IPS DF 6.9 (cell line): ENCODE measurements at places on chromosomes 2 and 18.

DNA sequence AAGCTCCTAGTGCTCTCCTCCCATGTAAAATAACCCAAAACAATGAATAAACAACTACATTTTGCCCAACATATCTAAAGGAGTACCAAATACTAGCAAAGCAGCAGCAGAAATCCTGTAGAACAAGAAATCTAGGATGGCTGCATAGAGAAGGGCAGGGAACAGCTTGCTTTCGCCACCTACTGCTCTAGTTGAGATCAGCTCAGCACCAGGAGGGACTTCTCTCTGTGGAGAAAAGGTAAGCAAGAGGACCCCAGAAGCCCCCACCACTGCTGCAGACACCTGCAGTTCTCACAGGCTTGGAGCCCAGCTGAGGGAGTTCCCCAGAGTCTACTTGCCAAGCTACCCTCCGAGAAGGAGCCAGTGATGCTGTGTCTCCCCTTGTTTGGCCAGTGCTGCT lies 243.0 kb upstream of the CHST9 start:
- DNase-seq: peak; percentile 9

DNA sequence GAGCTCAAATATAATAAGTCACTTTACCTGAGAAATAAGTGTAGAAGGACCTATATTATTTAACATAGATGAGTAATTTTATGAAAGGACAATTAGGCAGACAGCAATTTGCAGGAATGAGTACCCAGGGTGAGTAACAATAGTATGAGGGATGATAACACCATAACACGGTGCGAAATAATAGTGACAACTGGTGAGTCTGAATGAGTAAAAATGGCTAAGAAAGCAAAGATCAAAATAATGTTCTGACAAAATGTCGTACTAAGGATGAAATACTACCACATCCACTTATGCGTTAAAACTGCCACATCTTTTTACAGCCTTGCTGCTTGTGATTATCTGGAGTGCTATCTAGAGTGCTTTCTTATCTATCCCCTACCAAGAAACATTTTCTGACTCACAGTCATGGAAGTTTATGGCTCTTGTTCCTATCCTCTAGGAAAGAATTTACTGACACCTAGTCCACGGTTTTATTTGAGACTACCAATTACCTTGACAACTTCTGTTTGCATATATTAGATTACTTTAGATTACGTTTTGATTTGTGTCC lies 929.7 kb downstream of the LRP1B start:
- no peak for DNase-seq

DNA sequence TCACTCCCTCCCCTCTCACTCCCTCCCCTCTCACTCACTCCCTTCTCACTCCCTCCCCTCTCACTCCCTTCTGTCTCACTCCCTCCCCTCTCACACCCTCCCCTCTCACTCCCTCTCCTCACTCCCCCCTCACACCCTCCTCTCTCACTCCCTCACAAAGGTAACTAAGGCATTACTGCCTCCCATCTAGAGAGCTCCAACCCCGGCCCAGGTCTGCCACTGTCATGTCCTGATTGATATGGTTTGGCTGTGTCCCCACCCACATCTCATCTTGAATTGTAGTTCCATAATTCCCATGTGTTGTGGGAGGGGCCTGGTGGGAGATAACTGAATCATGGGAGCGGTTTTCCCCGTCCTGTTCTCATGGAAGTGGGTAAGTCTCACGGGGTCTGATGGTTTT lies 359.9 kb upstream of the MYT1L start:
- no peak for DNase-seq

DNA sequence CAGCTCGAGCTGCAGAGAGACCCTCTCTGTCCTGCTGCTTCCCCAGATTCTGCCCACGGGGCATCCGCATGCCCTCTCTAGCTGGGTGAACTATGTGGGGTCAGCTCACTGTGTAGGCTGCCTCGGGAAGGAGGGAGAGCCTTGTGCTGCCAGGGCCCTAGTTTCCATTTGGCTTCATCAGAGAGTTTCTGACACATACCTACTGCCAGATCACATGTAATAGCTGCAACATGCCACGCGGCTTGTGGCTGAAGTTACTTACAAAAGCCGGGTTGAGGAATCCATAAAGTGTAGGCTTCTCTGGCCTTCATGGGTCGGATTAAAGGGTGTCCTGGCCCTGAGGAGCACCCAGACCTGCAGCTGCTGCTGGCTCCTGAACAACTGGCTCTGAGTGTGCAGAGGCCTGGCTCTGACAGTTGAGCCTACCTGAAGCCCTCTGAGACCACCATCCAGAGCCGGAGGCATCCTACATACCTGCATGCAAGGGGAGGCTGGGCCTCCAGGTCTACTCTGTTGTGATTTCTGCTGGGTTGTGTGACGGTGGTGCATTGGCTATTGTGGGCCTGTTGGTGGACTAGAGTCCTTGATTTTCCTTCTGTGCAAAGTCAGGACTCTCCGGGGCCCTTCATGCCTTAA lies 130.0 kb downstream of the SH3RF3 start:
- DNase-seq: no peak

- peak; percentile 7 for DNase-seq
Observed at GRCh38 chr18:420661-421246, 79.7 kb downstream of the COLEC12 start.

DNA sequence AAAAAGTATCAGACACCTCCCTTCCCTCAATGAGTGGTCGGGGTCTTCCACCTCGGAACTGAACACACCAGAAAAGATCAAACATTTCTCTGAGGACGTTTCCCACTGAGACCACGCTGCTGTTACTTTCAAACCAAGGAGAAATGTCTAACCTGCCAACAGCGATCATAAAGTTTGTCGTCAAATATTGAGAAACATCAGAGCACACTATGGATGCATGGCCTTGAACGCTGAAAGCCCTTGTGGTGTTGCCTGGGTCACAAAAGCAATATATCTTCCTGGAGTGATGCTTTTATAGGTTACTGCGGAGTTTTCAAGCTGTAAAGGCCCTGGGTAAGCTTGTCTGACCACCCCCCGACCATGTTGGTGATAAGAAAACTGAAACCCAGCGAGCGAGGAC lies 70.2 kb upstream of the ID2 start:
- DNase-seq: no peak

DNA sequence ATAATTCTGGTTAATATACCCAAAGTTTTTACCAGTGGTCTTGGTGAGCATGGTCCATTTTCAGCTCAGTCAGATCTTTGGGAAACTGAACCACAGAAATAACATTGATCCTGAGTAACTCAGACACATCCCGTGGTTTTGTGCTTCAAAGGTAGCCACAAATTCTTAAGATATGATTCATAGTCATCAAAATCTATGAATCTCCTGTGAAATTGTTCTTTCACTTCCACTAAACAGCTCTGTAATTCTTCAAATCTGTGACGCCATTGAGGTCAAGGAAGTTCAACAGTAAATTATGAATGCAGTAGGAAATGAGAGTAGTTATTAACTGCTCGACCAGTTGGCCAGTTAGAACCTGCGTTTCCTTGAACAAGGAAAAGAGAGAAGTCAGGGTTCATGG lies 147.3 kb downstream of the IRS1 start:
- no peak for DNase-seq

GRCh38 chr2:71216501-71216900 lies 10.4 kb downstream of the PAIP2B start:
- no peak for DNase-seq
